ENCODE measurements at places on chromosomes 7 and 10.

GRCh38 chr7:22786290-22786932 lies 36.2 kb downstream of the TOMM7 start:
- DNase-seq = no peak

GRCh38 chr7:936386-937054 lies 18.0 kb downstream of the ADAP1 start:
- no peak for DNase-seq

GRCh38 chr10:126062131-126063032 lies 166.0 kb downstream of the FANK1 start:
- no peak for DNase-seq

DNA sequence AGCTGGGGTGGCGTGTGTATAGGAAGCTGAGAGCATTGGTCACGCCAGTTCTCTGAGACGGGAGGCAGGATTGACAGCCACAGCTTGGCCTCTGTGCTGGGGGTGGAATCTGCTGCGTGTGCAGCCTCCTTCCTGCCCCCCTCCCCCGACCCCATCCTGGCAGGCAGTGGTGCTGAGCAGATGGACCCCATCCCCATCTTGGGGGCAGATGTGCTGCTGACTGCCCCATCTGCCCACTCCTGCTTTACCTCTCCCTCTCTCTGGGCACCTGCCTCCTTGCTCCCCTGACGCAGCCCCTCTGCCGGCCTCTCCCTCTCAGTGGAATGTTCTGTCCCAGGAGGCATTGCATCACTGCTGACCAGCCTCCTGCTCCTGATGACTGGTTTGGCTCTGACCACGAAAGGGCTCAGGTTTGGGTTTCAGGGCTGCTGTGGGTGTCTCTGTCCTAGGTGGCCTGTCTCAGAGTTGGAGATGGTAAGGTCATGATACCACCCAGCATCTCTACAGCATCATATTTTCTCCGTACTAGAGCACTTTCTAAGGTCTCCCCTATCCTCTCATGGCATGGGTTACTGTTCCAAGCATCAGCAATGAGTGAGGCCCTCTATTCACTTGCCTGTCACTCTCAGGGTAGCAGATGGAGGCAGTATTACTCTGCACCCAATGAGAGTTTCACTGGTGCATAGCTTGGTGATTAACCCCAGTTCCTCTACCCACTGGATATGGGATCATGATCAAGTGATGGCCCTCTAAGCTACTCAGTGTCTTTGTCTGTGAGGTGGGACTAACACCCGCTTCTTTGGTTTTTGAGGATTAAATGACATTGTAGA lies 81.9 kb downstream of the RBM20 start:
- DNase-seq = no peak

DNA sequence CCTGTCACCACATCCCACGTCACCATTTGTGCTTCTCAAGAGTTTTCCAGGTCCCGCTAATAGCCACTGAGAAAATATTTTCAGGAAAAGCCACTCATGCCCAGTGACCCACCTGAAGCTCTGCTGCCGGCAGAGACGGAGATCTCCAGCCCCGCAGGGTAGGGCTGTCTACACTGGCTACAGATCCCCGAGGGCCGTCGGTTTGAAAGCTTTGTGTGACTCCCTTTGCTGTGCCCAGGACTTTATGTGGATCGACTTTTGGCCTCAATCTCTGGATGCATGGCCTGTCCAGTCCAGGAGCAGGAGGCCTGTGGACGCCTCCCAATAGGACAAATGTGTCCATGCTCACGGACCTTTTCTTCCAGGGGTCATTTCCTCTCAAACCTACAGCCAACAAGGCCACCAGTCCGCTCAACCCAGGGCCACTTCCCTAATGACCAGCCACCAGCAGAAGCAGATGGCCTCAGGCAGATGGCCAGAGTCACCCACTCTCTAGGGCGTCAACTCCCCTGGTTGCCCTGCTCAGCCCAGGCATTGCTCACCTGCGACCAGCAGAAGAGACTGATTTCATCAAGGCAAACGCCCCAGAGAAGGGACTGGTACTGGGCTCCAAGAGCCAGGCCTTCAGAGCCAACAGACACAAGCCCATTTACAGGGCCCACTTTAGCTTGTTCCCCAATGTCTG lies 76.4 kb downstream of the OAT start:
- DNase-seq = no peak

DNA sequence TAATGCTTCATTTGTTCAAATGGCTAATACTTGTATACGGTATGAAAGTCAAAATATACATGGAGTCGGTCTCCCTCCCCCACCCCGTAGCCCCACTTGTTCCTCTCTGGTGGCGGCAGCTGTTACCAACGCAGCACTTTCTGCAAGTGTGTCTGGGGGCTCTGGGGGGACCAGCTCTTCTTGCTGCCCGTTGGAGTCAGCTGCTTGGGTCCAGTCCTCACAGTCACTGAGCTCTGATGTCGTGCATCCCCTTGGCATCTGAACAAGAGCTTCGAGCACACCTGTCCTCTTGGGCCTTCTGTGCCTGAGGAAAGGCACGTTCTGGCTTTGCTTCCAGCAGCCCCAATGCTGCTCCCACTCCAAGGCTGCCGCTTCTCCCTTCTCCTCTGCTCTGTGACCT lies 493.1 kb downstream of the PLXNA4 start:
- DNase-seq = no peak

- no peak for DNase-seq
Observed at GRCh38 chr10:102564209-102564834, 60.5 kb downstream of the SUFU start.

- no peak for DNase-seq
Observed at GRCh38 chr7:149624006-149624405, 126.4 kb upstream of the ZNF746 start.

GRCh38 chr10:71069909-71070666 lies 142.3 kb upstream of the UNC5B start:
- DNase-seq = no peak

GRCh38 chr10:6445671-6446316 lies 134.3 kb downstream of the PRKCQ start:
- no peak for DNase-seq

GRCh38 chr10:27625452-27626211 lies 120.0 kb downstream of the MKX start:
- DNase-seq = no peak

GRCh38 chr10:6929148-6929830 lies 349.2 kb upstream of the PRKCQ start:
- DNase-seq = peak; percentile 85

DNA sequence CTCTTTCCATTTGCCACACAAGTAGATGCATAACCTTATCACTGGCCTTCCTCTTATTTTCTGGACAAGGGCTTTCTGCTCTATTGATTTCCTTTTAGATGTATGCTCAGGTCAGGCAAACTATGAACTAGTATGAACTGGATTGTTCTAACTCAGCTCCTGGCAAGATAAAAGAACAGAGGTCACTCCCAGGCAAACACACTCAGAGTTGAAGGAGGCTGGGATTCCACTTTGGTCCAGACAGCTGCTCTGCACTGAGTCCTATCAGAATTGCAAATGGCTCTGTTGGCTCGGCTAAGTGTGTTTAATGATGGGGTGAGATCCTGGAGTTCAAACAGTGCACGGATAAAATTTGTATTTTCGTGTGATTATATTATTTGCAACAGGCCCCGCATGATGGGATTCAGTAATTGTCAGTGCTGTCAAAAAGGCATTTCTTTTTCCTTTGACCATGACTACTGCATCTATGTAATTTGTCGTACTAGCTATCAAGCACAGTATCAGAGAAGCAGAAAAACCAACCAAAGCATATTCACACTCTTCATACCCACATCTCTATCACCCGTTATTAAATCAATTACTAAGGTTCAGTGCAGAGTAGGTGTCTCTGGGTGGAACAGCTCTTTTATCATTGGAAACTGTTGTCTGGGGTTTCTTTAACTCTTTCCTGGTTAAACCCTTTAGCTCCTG lies 288.1 kb upstream of the PRKCQ start:
- no peak for DNase-seq

DNA sequence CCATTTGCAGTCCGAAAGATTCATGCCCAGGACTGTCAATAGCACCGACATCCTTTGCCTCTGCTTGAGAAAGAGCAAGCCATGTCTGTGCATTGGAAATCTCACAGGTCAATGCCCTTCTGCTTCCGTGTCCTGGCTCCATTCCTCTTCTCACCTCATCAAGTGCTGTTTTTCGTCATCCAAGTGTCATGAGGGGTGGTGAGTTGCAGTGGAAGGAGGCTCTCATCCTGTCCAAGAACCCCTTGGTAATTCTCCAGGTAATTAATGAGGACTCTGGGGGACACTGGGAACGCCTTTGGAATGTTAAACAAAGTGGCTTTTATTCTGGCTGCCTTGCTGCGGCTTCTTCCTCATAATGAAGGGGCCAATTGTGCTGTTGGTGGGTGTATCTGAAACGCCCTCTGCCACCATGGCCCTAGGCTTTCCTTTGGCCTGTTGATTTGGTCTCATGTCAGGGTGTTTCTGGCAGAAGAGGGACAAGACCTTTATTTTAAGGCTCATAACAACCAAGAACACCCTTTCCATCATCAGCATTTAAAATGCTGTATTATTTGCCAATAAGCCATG lies 57.7 kb downstream of the PPP1R3C start:
- no peak for DNase-seq

GRCh38 chr10:80730522-80730921 lies 192.8 kb downstream of the SH2D4B start:
- no peak for DNase-seq

DNA sequence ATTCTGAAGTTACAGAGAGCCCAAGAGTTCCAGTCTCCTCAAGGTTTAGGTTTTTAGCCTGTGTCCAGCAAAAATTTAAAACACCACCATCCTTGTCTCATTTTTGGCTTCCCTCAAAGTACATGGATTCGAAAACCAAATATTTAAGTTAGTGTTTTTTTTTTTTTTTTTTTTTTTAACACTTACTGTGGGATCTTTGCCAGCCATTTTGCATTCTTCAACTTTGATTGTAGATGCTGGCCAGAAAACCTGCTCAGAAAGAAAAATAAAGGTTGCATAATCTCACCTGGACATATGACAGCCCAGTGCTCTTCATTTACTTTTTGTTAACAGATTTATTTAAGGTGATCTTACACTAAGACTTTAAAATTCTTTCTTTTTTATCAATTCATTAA lies 91.6 kb downstream of the SEMA3C start:
- no peak for DNase-seq

DNA sequence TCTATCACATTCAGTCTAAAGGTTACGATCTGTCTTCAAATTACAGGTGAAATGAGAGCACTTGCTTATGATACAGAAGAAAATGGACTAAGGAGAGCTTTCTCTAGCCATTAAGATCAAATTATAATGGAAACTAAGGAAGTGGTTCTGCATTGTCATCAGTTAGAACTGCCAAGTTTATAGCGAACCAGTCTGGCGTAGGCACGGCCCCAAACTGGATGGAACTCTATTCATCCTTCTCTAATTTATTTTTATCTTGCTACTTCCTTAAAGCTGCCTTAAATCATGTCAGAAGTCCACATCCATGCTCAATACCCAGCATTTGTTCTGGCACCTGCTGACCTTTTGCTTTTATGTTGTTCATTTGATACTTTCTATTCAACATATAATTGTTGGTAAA lies 63.7 kb upstream of the APBB1IP start:
- no peak for DNase-seq

GRCh38 chr7:148722340-148723165 lies 23.9 kb downstream of the CUL1 start:
- DNase-seq = no peak

DNA sequence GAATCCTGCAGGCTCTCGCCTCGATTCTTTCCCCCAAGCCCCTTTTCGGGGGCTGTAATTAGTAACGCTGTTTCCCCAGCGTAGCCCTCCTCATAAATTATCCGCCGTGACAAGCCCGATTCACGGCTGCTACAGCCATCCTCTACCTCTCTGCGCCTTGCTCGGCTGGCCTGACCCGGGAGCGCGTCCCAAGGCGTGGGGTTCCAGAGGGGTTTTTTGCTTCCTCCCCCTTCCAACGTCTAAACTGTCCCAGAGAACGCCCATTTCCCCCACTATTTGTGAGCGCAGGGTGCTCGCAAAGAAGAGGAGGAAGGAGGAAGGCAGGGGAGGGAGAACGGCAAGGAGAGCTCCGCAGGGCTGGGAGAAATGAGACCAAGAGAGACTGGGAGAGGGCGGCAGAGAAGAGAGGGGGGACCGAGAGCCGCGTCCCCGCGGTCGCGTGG lies 880 bp downstream of the HOXA5 start:
- no peak for DNase-seq

DNA sequence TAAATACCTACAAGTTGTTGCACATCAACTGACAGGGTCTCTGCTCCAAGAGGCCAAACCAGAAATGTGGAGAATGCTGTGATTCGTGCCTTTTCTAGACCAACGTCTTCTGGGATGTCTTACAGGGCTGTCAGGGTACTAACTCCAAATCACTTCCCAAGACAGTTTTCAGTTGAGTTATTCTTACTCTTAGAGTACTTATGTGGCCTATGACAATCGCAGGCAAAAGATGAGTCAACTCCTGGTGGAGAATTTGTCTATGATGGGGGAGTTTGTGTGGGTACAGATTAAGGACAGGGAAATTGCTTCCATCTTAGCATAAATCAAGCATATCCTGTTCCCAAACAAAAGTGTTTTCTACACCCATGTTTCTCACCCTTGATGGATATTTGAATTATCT lies 734.8 kb downstream of the TNS3 start:
- DNase-seq = no peak

- DNase-seq = no peak
Observed at GRCh38 chr10:86285136-86285790, 81.3 kb downstream of the GRID1 start.

DNA sequence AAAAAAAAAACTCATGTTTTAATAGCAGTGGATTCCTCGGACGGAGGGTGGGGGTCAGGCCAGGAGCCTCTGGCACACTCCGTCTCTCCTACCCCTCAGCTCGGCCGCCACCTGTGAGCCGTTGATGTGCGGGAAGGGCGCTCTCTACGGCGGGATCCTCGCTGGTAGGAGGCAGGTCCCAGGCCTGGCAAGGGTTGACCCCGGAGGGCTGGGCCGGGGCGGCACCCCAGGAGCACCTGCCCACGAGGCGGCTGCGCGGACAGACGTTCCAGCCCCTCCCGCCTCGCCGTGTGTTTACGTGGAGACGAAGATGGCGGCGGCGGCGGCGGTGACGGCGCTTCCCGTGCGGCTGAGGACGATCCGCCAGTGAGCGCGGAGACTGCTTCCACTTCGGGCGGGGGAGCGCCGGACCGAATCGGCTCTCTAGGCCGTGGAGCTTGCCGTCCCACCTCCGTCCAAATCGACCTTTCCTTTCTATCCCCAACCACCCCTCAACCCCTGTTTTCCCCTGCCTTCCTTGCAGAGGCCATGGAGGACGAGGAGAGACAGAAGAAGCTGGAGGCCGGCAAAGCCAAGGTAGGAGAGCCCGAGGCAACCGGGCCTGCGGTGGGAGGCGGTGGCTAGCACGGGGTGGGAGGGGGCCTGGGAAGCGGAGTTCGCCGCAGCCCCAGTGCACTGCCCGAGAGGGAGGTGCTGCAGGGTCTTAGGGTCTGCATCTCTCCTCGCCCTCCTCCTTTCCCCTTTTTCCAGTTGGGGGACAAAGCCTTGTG lies at the start of gene AKAP9:
Gene AKAP9, plus strand, starts transcription at position 291 of the 770 bp plus-strand sequence. Its CDS starts 238 bp downstream, at position 529.
- DNase-seq = peak; percentile 57

- DNase-seq = no peak
Observed at GRCh38 chr7:26664735-26665416, 199.5 kb downstream of the SKAP2 start.

- DNase-seq = no peak
Observed at GRCh38 chr10:21020545-21020944, 123.4 kb upstream of the NEBL start.

All from cerebellar nuclear complex (tissue), 1 donor.